ENCODE measurements at places on chromosomes 1 and 21.

DNA sequence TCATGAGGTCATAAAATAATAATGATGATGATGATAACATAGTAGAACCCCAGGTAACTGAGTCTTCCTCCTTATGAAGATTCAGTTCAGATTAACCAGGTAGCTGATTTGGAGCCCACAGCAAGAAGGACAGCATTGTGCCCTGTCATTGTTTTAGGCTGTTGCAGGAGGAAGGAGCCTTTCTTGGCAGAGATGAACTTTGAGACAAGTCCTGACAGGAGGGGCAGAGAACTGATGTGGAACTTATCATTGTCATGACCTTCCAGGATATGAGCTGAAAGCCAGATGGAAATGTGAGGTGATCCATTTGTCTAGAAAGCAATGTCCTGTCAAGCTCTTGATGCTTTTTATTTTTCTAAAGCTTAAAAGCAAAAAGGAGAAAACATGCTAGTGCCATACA lies 132.6 kb upstream of the COA6 start:
- DNase-seq = no peak

- DNase-seq = no peak
These were observed 45.5 kb downstream of the RABGAP1L start for GRCh38 chr1:174204697-174205308.

DNA sequence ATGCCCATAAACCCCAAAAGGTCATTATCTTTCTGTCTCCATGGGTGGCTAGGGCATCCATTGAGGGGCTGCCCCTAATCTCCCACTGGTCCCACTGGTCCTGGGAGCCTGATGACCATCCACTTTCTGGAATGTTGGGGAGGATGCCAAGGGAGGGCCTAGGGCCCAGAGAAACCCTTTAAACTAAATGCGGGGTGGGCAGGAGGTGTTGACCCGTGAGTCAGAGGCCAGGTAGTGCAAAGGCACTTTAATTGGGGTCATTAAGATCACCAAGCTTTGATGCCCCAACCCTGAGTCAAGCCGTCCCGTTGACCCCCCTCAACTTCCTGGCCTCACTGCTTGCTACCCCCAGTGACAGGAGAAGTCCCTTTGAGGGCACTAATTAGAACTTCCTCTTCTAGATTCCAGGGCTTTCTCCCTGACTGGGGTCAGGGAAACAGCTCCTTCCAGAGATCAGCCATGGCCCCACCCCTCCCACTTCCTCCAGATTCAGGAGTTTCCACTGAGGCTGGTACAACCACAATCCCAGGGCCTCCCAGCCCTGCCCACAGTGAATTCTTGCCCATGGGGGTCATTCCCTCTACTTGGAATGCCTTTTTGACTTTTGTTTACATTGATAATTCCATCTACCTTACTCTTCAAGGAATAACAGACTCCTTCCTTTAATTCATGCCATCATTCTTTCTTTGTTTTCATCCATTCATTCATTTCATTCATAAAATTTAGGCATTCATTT lies 15.5 kb upstream of the SERINC2 start:
- no peak for DNase-seq

GRCh38 chr1:62621907-62622306 lies 24.6 kb downstream of the ANGPTL3 start:
- DNase-seq = no peak

DNA sequence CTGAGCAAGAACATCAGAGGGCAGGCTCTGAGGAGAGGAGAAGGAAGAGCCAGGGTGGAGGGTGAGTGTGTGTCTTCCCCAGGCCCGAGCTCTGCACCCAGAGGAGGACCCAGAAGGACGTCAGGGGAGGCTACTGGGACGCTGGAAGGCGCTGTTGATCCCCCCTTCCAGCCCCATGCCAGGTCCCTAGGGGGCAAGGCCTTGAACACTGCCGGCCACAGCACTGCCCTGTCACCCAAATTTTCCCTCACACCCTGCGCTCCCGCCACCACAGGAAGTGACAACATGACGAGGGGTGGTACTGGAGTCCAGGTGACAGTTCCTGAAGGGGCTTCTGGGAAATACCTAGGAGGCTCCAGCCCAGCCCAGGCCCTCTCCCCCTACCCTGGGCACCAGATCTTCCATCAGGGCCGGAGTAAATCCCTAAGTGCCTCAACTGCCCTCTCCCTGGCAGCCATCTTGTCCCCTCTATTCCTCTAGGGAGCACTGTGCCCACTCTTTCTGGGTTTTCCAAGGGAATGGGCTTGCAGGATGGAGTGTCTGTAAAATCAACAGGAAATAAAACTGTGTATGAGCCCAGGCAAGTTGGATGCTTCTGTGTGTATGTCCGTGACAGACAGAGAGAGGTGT lies 17.1 kb downstream of the BCAN start:
- no peak for DNase-seq

- DNase-seq = no peak
These were observed 26.8 kb upstream of the ZNF697 start for GRCh38 chr1:119674835-119675289.

DNA sequence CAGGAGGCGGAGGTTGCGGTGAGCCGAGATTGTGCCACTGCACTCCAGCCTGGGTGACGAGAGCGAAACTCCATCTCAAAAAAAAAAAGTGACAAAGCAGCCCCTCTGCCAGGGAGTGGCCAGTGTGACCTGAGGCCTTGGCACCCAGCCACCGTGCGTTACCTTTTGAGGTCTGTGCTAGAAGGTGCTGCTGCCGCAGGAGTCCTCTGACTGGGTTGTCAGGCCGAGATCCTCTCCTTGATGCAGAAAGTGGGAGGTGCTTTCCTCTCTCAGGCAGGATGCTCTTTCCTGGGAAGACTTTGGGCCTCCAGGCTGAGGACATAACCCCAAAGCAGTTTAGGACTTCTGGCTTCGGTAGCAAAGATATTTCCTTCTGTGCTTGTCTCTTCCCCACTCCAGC lies 280.5 kb upstream of the VAMP3 start:
- DNase-seq = no peak

- no peak for DNase-seq
These were observed 265.2 kb upstream of the B3GALT2 start for GRCh38 chr1:193451606-193452005.

- no peak for DNase-seq
These were observed 1.6 kb downstream of the TLCD4 start for GRCh38 chr1:95118710-95119109.

DNA sequence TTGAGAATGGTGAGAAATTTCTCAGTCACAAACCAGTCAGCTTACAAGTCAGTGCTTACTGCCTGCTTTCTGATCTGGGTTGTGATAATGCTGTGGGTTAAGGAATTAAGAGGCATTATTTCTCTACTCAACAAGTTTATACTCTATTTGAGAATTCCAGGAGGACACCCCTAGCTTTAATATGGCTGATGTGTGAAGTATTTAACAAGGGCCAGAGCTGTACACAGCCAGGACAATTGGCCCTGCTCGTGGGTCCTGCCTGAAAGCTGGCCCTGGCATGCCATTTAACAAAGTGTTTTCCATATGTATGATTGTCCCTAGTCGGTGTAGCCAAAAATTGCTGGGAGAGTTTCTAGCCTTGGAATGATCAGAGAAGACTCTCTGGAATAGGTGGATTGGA lies 43.2 kb downstream of the HHAT start:
- DNase-seq = no peak

- no peak for DNase-seq
These were observed 444.7 kb upstream of the NFIA start for GRCh38 chr1:60637651-60638050.

DNA sequence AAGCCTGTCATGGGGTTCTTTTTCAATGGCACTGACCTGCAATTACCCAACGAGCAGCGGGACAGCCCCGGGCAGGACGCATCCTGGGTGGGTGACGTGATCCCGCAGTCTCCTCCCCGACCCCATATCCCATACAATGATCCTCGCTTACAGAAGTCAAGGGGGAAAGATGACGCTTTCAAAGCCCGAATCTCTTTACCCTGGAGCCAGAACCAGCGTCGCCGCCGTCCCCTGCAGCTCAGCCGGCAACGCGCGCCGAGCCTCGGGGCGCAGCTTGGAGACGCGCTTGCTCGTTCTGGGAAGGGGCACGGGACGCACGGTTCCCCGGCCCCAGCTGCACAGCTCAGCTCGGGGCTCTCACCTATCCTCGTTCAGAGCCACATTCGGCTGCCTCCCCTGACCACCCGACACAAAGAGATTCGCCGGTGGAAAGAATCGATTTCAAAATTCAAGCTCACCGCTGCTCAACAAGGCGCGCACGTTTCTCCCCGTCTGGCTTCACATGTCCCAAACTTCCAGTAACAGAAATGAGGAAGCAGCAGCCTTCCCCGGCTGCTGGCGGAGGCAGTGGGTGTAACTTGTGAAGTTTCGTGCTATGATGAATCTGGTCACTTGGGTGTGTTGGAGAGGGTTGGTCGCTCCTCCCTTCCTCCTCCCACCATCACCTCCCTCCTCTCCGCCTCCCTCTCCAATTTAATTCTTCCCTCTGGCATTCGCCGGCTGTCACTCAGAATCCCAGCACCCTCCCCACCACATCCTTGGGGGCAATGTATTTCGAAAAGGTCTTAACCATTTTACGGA lies at the start of gene TIAM1:
TSS of gene TIAM1 (minus strand) at position 582 of the 801 bp plus-strand sequence. CDS start 77,289 bp downstream, outside the sequence.
- peak; percentile 64 for DNase-seq

- DNase-seq = no peak
These were observed 76.4 kb downstream of the FOXD2 start for GRCh38 chr1:47514229-47514628.

DNA sequence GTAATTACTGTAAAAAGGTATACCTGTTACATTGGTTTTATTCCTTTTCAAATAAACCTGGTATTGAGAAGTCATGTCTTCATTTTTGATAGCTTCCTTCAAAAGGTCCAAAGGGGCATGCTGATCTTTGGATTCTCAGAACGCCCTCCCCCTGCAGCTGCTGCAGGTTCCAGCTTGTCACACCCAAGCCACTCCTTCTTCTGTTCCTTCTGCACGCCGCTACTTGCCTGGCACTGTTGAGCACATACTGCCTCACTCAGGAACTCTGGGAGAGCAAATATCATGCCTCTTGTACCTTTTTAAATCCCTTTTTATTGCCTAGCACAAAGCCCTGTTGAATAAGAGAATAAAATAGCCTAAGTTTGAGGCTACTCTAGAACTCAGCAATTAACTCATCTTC lies 136.9 kb downstream of the BARHL2 start:
- DNase-seq = no peak
